ENCODE measurements at places on chromosomes 11 and 22. TPM values are rescaled to one million over a fixed set of nuclear protein-coding genes. Genes with fewer than 3 reads are reported as not detected.

DNA sequence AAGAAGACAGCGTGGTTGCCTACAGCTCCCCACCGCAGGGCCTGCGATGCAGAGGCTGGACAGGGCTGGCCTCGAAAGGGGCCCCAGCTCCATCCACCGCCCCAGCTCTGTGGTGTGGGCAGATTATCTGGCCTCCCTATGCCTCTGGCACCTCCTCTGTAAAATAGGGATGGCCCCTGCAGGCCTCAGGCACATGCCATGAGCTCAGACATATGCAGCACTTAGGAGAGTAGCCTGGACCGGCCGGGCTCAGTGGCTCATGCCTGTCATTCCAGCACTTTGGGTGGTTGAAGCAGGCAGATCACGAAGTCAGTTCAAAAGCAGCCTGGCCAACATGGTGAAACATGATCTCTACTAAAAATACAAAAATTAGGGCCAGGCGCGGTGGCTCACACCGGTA, 7.4 kb downstream of the APOBEC3D start:
- DNase-seq: no peak

- no peak for DNase-seq
Measured at GRCh38 chr11:76880314-76880713, 19.6 kb downstream of the ACER3 start.

GRCh38 chr11:28702450-28702790, 594.2 kb downstream of the METTL15 start:
- DNase-seq: no peak

The LGR4 gene
- 26.8 TPM for total RNA-seq

Measured in esophagus muscularis mucosa (tissue), 4 donors.